ENCODE measurements at places on chromosomes 7 and 10.

- peak; percentile 44 for DNase-seq
These were observed 44.2 kb upstream of the C10orf71 start for GRCh38 chr10:49254556-49255318.

DNA sequence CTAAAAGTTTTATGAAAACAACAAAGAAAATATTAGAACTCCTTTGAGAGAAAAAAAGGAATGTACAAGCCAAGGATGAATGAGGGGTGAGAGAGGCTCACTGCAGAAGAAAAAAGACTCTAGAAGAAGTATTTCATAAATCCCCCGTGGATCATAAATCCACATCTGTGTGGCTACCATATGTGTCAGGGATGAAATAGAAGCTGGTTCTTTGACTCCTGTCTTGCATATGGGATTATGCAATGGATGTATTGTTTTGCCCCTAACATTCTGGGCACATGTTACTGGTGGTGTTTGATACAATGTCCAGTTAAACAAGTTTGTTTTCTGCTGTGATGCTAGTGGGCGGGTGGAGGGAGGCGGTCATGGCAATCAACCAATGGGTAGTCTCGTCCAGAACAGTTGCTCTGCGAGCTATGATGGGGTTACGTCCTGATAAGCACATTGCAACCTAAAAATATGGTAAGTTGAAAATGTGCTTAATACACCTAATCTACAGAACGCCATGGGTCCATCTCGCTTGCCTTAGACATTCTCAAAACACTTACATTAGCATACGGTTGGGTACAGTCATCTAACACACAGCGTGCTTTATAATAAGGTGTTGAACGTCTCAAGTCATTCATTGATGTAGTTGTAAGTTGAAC lies 34.1 kb upstream of the PITRM1 start:
- DNase-seq, result no peak

- peak; percentile 37 for DNase-seq
These were observed 276.9 kb upstream of the NEBL start for GRCh38 chr10:21173802-21174714.

DNA sequence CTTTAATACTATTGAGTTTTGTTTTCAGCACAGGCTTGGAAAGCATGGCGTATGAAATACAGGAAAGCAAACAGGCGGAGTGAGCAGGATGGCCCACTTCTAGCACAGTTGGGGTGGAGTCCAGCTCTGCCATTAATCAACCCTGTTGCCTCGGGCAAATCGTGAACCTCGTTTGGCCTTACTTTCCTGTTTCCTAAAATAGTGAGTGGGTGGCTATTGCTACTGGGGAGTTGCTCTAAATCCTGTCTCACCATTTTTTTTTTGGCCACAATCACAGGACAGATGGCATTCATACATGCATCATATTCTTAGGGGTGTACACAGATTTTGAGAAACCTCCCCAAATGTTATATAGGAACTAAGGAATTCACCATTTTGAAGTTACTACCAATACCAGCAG lies 157.8 kb downstream of the ANLN start:
- no peak for DNase-seq

GRCh38 chr7:2055956-2056355 lies 176.8 kb downstream of the MAD1L1 start:
- no peak for DNase-seq

DNA sequence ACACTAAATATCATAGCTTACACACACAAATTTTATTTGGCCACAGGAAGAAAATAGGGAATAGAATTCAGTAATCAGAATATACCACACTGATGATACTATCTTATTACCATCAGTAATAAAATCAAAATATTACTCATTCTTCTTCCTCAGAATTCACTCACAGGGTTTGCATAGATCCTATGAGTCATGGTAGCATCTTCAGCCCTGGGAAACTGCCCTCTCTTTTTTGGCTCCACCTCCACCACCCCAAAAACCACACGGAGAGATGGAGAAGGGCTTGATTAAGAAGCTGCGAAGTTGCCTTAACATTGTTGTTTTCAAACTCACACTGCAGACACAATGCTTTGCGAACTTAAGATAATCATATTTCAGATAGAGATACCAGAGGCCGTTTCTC lies 154.1 kb upstream of the AHR start:
- DNase-seq, result peak; percentile 59

GRCh38 chr7:35359423-35359822 lies 105.5 kb upstream of the TBX20 start:
- DNase-seq, result no peak

DNA sequence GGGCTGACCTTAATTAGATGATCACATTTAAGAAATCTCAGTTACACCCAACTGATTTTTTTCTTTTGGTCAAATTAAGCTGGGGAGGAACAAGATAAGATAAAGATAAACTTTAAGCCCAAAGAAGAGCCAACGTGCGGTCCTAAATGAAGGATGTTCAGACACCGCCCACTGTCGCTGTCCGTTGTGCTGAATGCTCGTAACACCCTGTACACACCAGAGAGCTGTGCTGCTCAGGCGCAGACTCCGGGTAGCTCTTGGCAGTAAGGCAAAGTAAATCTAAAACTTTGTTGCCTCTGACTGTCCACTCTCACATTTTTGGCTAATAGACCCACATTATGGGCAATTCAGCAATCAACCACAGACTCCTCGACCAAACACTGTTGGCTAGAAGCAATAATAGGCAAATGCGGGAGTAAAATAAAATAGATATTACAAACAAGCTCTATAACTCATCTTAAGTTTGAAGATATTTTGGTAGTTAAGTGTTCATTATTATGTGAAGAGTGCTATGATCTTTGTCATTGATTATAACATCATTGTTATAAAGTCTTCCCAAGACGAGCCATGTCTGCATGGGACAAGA lies 57.1 kb downstream of the PLPP4 start:
- no peak for DNase-seq

GRCh38 chr7:91837397-91838070 lies 43.0 kb downstream of the MTERF1 start:
- no peak for DNase-seq

DNA sequence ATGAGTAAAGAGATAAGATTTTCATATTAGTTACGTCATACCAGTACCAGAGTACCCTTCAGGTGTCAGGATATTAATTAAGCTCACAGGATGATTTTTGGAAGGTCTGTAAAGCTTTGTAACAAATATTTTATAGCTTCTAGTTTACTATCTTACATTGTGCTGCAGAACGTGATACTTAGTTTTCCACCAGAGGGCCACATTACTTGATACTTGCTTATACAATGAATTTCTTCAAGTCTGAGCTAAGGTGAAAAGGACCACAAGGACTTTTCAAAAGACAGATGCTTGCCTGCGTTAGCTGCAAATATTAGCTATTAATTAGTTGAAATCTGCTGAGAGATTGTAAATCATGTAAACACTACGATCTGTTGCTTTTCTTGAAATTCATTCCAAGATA lies 12.2 kb downstream of the FOXP2 start:
- DNase-seq, result no peak

DNA sequence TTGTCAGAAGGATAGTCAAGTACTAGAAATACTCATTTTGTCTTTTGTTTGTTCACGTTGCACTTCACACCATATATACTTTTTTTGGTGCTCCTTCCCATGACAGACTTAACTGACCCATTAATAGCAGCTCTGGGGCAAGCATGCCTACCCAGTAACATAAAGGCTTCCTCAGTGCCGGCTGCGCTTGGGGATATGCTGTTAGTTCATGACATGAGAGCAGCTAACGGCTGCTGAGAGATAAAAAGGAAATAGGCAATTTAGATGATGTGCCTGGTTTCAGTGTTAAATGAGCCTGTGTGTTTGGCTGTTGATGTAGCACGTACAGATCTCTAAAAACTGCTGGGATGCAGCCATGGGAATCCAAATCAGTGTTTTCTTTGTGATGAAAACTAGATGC lies 86.4 kb downstream of the TAX1BP1 start:
- no peak for DNase-seq

- DNase-seq, result no peak
These were observed 861.1 kb downstream of the TYW1 start for GRCh38 chr7:67857698-67858097.
